Motor neuron (in vitro differentiated cells): ENCODE measurements at places on chromosomes 7 and 10.
A peak's percentile ranks its signal among the peaks of the same experiment; 100 is the strongest.

DNA sequence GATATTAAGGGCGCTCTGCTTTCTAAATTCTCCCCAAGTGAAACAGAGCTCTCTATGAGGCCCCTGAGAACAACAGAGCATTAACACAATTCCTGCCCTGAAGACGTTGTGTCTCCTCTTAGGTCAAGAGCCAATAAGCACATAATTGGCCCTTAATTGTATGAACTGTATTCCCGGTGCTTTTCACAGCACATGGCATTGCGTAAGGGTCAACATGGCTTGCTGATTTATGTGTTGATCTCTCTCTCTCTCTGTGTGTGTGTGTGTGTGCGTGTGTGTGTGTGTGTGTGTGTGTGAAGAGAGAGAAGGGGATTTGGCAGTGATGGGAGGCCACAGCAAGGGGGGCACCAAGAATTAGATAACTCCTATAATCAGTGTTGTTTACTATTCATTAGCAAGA, 40.5 kb downstream of the LYZL1 start:
- ATAC-seq: no peak

- ATAC-seq: no peak
These were observed 41.7 kb downstream of the ARHGAP12 start for GRCh38 chr10:31886885-31887284.

- no peak for ATAC-seq
These were observed 195.5 kb downstream of the ETV1 start for GRCh38 chr7:13793926-13794325.

DNA sequence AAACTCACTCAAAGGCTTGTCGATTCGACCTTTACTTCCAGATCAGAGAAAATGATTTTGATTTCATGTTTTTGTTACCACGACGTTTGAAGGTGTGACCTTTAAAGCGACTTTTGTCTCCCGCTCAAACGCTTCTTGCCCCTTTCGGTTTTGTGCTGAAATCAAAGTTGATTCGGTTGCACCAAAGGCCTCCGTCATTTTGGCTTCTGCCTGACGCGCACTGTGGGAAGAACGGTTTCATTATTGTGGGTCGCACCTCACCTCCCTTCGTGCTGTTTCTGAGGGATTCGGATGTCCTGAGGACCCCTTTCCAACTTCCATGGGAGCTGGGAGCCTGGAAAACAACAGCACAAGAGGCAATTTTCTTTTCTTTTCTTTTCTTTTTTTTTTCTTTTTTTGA, 176.9 kb downstream of the DNAJB6 start:
- ATAC-seq: no peak

DNA sequence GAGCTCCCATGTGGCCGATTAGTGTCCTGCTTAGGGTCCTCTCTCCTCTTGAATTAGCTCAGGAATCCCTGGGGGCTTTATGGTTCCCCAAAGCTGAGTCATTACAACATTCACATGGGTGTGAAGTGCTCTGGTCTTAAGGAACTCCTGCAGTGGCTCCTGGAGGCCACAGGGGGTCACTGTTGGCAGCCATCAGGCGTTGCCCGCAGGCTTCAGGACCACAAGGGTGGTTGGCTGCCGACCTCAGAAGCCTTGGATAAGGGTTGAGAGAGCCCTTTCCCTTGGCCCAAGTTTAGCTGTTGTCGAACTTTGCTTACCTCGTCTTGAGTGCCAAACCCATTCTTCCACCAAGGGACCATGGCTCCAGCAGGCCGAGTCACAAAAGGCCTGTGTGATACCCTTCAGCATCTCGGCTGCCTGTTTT, 61.7 kb downstream of the SH2D4B start:
- peak; percentile 68 for ATAC-seq

DNA sequence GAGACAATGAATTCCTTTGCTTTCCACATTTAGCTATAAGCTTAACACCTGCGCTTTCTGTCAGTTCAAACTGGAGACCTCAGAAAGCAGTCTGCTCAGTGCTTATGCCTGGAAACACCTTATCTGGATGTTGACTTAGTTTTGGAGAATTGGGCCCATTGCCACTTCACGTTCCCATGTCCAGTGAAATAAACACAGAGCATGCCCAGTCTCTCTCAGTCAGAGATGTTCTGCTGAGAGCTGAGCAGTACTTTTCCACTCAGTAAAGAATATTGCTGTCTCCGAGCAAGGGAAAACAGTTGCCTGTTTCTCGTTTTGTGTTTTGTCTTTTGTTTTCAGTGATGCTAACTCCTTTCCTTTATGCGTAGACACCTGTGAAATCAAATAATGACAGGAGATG, 83.2 kb upstream of the PRR15 start:
- no peak for ATAC-seq

- ATAC-seq: no peak
These were observed 17.5 kb upstream of the SNX8 start for GRCh38 chr7:2331707-2332106.
